ENCODE measurements at places on chromosomes 5 and 9.

DNA sequence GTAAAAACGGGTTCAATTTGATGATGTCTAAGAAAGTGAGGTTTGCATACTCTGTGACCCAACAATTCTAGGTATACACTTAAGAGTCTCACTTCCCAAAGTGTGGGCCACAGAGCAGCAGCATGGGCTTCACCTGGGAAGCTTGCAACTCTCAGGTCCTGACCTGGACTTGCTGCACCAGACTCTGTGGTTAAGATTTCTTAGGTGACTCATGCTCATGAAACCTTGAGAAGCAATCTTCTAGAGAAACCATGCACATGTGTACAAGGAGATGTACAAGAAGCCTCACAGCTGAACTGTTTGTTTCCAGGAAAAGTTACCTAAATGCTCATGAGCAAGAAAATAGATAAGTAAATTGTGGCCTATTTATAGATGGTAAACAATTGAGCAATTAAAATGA is 30.0 kb downstream of the DNAJC21 start:
- peak; percentile 26 for DNase-seq

GRCh38 chr5:138936968-138937345 is 61.8 kb upstream of the LRRTM2 start:
- no peak for DNase-seq

- no peak for DNase-seq
Measured at GRCh38 chr9:4346131-4346530, 46.3 kb upstream of the GLIS3 start.

DNA sequence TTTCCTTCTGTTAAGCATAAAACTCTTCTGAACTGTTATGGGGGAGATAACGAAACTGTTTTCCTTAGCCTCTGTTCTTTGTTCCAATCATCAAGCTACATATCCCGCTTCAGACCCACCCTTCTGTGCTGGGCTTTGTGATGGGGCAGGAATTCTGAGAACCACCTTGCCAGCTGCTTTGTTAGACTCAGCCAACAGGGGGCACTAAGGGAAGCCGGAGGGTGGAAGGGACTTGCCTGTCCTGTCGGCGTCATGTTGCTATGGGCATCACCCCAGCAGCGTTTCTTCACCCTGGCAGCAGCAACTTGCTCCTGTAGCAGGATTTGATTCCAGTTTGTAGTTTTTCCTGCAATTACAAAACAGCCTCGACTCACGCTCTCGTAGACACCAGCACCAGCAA is 169.1 kb downstream of the CAAP1 start:
- peak; percentile 53 for DNase-seq

GRCh38 chr9:16705111-16705604 is 165.3 kb downstream of the BNC2 start:
- no peak for DNase-seq

DNA sequence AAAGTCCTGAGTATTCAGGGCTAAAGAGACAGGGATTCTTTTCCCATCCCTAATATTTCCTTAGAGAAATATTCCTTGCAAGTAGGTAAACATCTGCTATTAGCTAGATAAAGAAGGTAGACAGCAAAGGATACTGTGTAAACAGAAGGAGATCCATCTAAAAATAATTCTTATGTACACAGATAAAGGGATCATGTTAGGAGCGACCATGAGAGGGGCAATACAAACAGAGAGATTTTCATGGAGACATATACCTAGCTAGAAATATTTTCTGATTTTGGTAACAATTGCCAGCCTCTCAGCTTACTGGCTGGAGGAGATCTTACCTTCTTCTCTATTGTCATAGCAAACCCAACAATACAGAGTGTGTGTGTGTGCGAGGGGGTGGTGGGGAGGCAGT is 184.6 kb upstream of the DMAC1 start:
- DNase-seq = no peak

GRCh38 chr5:38420691-38421390 is 135.6 kb downstream of the LIFR start:
- peak; percentile 54 for DNase-seq

DNA sequence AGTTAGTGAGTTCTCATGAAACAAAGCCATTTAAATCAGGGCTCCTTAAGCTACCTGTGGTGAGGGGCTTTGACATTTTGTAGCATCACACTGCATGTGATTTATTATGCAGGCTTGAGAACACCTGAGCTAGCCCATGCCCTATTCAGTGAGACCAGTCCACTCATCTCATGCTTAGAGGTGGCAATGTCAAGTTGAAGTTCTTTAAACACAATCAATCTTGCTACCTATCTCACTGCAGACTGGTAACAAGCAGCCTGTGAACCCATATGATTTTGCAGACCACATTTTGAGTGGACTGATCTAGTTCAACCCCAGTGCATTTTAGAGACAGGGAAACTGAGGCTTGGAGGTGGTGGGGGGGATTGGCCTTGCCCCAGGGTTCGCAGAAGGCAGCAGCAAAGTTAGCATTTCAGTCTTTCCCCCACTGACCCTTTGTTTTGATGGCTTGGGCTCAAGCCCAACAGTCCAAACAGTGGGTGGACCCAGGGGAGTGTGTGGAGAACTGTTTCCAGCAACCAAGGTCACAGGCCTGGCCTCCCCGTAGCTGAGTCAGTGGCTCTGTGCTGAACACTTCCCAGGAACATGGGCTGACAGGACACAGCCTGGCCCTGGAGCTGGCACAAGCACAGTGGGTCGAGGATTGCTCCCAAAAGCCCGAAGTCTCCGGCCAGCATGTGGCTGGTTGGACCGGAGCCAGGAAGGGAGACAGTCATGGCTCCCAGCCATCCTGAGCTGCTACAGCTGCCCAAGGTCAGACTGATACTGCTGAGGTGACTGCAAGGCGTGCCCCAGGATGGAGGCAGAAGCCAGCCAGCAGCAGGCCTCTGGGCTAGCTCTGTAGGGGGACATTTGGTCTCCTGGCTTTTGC is 95.3 kb downstream of the RGS3 start:
- no peak for DNase-seq

- no peak for DNase-seq
Measured at GRCh38 chr5:81782811-81783210, 31.9 kb upstream of the SSBP2 start.

DNA sequence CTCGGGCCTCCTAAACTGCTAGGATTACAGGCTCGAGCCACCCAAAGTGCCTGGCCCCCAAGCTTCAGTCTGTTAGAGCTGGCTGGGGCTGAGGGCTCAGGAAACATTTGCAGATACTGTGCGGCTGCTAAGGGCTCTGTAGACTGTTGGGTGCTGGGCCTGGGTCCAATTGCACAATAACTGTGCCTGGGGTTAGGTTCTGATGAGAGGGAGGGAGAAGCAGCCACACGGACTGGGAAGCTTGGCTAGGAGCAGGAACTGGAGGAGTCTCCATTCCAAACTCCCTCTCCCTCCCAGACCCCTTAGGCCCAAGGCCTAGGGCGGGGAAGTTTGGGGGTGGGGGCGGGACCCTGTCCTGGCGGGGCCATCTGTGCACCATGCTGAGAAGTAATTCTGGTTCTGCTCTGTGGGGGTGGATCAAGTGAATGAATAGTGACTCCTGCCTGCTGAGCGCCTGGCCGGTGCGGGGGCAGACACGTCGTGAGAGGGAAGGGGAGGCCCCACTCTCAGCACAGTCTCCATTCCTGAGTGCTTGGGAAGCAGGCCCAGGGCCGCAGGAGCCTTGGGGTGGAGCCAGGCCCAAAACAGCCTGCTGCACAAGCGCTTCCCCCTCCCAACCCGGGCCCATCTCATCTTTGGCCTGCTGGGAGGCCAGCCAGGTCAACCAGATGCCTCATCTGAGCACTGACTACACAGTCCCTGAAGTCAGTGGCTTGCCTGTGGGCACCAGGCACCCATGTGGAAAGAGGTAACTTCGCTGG is 1.5 kb downstream of the ASS1 start:
- DNase-seq = peak; percentile 28

- DNase-seq = no peak
Measured at GRCh38 chr5:139571966-139572365, 10.8 kb downstream of the UBE2D2 start.

- DNase-seq = no peak
Measured at GRCh38 chr5:103674251-103674650, 111.7 kb upstream of the NUDT12 start.

DNA sequence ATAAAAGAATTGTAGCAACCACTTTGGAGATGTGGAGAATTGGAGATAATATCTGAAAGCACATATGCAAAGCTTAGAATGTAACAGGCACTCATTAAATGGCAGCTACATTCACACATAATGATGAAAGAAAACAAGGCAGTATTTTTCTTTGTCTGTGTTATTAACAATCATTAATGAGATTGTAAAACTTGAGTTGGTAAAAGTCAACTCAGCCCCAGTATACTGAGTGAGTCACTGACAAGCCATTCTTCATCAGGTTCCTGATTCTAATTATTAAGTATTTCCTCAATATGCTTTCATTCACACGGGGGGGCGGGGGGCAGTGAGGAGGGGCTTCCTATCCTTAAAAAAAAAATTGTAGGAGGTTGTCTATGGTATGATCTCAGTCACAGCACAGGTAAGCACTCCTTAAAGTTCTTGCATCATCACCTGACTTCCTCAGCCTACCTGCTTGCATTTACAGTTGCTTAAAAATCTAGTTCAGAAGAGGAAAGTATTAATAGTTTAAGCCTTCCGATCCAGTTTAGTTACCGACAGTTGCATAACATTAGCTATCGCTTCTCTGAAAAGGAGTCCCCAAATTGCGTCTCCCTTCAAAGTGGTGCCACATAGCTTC is 379.8 kb downstream of the EFNA5 start:
- DNase-seq = no peak

DNA sequence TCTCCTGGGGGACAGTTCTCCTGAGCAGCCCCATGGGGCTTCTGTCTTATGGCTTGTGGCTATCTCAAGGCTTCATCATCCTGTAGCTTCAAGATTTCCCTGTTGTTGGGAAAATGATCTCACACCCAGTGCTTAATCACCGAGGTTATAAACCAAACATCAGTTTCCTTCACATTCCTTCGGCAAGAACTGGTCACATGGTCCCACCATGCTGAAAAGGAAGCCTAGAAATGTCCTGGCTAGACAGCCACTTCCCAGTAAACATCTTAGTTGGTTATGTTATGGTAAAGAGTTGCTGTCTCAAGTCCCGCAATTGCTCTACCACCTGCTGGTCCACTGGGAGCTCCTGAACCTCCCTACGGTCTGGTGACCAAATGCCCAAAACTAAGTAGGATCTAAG is 66.0 kb downstream of the RAB3C start:
- no peak for DNase-seq

DNA sequence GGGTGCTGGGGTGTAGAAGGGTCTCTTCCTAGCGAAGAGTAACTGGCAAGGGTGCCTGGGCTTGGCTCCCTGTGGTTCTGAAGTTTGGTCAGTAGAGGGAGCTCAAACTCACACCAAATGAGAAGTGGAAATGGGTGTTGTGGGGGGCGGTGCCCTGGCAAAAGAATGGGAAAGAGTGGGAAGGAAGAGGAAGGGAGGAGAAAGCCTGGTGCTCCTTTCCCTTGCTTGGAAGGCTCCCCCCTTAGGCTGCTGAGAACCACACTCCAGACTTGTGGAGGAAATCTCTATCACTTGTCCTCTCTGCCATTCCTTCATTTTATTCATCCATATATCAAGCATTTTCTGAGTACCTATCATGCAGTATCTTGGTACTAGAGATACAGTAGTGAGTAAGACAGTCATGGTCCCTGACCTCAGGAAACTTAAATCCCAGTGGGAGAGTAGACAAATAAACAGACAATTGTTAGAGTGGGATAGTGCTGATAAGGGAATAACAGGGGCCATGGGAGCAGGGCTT is 13.0 kb downstream of the SLC4A9 start:
- DNase-seq = peak; percentile 60

DNA sequence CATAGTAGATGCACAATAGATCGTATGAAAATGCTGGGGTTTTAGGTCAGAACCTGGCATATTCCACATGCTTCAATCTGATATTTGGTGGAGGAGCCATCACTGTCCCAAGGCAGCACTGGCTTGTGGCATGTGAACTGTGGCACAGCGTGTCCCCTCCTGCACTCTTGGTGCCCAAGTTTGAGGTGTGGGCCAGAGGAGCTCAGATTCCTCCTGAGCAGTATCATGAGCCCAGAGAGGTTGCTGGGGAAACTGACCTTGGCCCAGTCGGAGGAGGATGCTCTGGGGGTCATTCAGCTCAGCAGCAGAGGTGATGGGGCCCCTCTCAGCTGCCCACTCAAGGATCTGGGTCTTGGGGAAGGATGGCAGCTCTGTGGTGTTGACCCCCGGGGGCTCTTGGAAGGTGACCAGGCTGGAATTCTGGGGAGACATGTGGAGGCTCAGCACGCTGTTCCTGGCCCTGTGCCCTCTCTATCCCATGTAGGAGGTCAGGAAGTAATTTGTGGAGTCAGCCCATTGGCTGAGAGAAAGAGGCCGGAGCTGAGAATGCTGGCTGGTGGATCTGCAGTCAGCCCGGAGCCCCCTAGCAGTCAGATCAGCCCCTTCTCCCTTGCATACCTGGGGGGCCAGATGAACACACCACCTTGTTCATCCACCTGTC is 23.7 kb downstream of the FPGS start:
- DNase-seq = no peak

DNA sequence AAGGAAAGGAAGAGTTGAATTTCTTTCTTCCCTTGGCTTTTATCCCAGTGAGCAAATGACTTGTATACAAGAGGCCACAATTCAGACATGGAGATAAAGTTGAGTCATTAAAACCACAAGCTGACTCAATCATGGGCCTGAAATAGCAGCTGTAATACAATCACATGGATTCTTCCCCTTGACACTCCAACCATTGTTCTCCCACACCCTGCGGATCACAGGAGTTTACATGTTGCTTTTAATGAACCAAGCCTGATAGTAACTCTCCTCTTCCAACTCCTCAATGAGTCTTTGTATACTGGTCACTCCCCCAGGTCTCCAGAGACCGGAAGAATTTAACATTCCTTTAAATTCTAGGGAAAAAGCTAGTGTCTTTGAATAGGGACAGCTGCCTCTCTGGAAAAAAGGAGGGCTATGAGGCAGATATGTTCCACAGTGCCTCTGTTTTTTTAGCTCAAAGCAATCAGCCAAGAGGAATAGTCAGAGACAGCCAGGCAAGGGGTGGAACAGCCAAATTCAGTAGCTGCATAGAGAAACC is 32.4 kb downstream of the PCDHGC5 start:
- DNase-seq = no peak

- DNase-seq = peak; percentile 60
Measured at GRCh38 chr9:14692470-14693250, 572 bp downstream of the ZDHHC21 start.

DNA sequence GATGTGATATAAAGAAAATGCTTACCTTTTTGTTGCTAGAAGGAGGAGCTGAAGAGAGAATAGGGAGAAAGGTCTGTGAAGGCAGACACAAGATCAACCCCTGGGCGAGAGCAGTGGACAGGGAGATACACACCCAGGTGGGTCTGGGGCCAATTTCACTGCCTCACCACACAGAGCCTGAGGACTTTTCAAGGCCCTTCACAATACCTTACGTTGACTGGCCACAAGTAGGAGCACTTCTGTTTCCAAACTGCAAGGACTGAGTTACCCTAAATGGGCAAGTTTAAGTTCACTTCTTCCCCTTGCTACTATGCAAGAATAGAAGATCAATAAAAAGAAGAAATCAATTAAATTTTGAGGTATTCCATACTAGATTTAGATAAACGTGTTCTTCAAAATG is 174.5 kb upstream of the SLC12A2 start:
- DNase-seq = peak; percentile 11

GRCh38 chr5:90168399-90168798 is 241.2 kb downstream of the CETN3 start:
- no peak for DNase-seq

GRCh38 chr5:141512390-141512910 is 23.6 kb downstream of the PCDHGC5 start:
- DNase-seq = peak; percentile 93

GRCh38 chr5:109695005-109695926 is 5.5 kb downstream of the MAN2A1 start:
- no peak for DNase-seq

All from activated CD4-positive, alpha-beta T cell treated with anti-CD3 and anti-CD28 coated beads for 36 hours (primary cell).